ENCODE measurements at places on chromosomes 12 and 14.

GRCh38 chr14:24136684-24137528, 912 bp downstream of the PSME1 start:
- peak; percentile 40 for DNase-seq

DNA sequence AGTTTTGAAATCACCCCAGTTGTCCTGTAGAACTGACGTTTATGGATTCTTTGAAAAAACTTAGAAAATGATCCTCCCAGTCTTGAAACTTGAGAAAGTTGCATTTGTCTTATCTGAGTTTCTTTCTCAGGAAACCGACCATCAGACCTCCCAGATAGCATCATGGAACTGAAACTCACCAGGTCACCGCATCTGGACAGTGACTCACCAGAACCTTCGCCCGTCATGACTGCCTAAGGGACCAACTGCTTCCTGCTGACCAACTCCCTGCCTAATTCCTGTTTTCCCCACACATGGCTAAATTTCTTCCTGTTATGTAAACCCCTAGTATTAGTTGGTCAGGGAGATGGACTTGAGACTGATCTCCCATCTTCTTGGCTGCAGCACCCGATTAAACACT, 175.7 kb downstream of the RIMBP2 start:
- no peak for DNase-seq

- DNase-seq = no peak
Observed at GRCh38 chr12:116019415-116019814, 258.1 kb downstream of the MED13L start.

GRCh38 chr12:58148405-58148804, 207.0 kb downstream of the ATP23 start:
- peak; percentile 54 for DNase-seq

- no peak for DNase-seq
Observed at GRCh38 chr12:22974865-22975264, 349.9 kb downstream of the ETNK1 start.

- DNase-seq = no peak
Observed at GRCh38 chr14:61372379-61372778, 51.0 kb downstream of the PRKCH start.

DNA sequence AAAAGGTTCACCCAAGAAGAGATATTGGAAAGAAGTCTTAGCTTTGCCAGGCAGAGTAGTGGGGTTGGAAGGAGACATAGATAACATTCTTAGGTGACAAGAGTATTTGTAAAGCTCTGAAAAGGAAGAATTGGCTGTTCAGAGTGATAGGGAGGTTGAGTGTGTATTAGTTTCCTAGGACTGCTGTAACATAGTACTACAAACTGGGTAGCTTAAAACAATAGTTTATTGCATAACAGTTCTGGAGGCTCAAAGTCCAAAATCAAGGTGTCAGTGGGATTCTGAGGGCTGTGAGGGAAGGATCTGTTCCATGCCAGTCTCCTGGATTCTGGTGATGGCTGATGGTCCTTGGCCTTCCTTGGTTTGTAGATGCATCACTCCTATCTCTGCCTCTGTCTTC, 156.8 kb downstream of the SLC5A8 start:
- no peak for DNase-seq

- DNase-seq = peak; percentile 32
Observed at GRCh38 chr12:53495903-53496751, 3.1 kb downstream of the MAP3K12 start.

DNA sequence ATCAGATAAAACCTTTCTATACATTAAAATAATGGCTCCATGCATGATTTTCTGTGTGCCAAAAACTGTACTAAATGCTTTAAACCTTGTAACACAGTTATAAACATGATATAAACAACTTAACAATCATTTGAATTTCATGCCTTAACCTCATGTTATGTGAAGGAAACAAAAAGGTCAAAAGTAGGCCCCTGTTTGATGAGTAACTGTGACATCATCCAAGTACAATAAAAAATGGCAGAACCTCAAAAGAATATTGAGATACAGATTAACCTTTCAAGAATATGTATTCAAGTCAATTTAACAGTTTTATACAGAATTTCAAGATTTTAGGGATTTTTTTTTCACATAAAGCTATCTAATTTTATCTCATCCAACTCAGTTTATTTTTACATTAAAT, 310.7 kb upstream of the DCN start:
- DNase-seq = no peak

DNA sequence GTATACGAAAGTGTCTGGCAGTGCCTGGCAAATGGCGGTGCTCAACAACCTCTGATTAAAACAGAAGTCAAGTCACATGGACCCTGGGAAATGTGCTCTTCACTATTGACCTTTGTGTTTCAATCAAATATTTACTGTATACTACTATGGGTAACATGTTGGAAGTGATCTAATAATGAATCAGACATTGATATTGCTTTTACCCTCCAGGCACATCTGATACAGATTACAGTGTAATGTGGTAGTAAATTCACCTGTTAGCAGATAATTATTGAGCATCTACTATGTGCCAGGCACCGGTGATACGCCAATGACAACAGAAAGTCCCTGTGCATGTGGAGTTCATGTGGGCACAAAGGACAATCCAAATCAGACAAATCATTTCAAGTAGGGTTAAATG, 63.1 kb downstream of the STON2 start:
- no peak for DNase-seq

- DNase-seq = no peak
Observed at GRCh38 chr14:54356172-54356571, 40.6 kb upstream of the CDKN3 start.

DNA sequence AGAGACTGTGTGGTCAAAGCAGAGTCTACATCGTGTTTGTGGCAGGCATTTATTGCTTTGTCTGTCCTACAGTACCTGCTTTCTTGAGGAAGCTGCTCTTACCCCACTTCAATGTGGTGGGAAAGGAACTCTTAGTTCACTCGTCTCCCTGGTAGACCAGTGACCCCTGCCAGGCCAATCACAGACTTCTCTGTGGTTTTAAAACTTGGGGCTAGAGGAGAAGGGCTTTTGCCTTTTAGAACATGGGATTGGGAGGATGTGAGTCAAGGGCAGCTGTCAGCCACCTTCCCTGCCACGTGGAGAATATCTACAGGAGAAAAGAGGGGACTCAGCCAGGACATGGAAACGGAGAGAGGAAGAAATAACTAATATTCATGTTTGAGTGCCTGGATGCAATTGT, 36.8 kb upstream of the TMED10 start:
- no peak for DNase-seq

DNA sequence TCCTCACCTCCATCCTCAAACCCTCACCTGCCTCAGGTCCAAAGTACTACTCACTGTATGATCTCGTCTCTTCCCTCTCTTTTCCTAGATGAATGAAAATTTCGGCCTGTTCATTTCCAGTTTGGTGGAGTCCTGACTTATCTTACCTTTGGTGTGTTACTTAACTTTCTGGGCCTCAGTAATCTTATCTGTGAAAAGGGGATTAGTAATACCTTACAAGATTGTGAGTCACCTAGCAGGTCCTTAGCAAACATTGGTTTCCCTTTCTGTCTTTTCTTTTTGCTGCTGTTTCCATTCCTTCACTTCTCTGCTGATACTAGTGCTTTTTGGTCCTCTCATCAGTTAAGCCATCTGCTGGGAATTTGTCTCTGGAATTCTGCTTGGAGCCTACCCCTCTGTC, 52.8 kb downstream of the AKAP6 start:
- DNase-seq = no peak

DNA sequence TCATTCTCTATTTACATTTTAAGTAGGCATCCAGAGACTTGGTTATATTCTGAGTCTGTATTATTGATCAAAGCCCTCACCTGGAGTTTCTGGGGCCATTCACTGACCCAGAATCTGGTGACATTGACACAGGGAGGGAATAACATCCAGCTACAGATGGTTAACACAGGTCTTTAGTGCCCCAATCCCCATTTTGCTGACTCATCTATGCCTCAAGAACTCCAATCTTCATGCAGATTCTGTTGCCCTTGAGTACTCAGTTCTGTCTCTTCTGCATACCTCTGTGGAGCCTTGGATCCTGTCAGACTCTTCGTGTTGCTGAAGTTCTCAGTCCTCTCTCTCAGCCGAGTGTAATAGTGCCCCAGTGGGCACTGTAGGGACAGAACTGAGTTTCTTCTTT, 208.9 kb downstream of the RGS6 start:
- no peak for DNase-seq

DNA sequence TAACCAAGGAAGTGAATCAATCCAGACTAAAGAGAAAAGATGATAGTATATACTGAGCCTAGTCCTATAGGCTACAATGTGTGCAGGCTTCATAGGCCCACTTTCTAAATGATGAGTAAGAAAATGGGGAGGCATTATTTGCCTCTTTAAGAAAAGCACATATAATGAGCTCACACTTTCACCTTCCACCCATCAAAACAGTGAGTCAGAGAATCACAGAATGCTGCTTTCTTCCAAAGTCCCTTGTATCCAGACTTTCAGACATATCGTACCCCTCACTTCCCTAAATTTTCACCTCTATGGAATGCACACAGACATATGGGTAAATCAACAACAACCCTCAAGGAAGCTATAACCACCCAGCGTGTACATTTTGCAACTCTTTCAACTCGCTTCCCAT, 286.4 kb upstream of the PRKD1 start:
- no peak for DNase-seq

DNA sequence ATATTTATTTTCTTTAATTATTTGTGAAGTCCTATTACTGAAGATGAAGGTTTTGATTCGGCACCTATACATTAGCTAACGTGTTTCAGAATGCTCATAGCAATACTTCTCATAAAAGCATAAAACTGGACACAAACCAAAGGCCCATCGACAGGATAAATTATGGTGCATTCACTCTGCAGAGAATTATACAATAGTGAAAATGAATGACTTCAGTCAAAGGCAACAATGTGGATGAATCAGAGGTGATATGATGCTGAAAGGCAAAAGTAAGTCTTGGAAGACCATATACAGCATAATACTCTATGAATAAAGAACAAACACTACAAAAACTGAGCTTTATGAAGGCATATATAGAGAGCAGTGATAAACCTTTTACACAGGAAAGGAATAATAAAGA, 156.6 kb upstream of the EGLN3 start:
- no peak for DNase-seq

- DNase-seq = no peak
Observed at GRCh38 chr12:107679336-107679735, 6.3 kb upstream of the PWP1 start.

- DNase-seq = no peak
Observed at GRCh38 chr12:117093918-117094630, 5.1 kb downstream of the TESC start.

DNA sequence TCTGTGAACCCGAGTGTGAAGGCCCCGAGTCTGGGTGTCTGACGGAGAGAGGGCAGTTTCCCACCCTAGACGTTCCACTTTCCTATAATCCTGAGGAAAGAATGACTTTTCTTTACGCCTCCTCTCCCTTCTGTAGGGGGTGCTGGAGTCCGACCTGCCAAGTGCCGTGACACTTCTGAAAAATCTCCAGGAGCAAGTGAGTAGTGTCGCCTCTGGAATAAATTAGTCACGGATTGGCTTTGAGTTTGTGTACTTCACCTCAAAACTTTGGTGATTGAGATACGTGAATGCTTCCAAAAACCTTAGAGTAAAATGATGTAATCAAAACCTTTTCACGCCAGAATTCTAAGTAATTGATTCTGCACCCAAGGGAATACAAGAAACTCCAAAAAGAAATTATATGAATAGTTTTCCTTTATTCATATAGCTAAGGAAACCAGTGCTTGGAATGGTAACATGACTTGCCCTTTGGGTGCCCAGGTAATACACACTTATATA, 452 bp downstream of the NGDN start:
- DNase-seq = no peak

- no peak for DNase-seq
Observed at GRCh38 chr12:106204312-106204711, 43.5 kb downstream of the CKAP4 start.

GRCh38 chr12:40038619-40039018, 67.3 kb downstream of the SLC2A13 start:
- no peak for DNase-seq

GRCh38 chr12:28060871-28061270, 88.3 kb upstream of the PTHLH start:
- DNase-seq = no peak

DNA sequence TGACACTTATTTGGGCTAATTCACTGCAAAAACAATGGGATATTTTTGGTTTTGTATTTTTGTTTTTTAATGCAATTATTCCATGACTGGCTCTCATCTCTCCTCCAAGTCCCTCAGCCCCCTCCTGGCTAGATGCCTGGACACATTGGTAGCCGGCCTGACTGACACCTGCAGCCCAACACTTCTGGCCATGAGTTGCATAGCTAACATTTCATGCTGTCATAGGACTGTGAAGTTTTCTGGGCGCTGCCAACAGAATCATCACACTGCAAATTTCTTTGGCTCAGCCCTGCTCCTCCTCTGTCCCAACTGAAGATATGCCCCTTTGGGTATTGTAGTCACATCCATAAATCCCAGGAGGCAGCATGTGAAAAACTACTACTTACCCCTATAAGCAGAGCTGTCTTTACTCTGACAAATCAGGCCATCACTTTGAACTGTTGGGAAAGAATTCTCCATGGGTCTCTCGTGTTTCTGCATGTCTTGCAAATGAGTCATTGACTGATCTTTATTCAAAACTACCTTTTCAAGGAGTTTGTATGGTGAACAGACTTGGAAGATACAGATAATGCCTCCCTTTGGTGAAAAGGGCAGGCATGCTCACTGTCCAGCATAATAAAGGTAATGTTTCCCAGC, 126.7 kb upstream of the LGR5 start:
- no peak for DNase-seq

GRCh38 chr14:36013483-36013882, 163.0 kb downstream of the PTCSC3 start:
- DNase-seq = no peak

GRCh38 chr12:49105504-49106084, 5.1 kb downstream of the LMBR1L start:
- DNase-seq = no peak

GRCh38 chr12:87406926-87407325, 622.3 kb downstream of the C12orf50 start:
- DNase-seq = no peak

- DNase-seq = no peak
Observed at GRCh38 chr12:104317538-104318210, 14.1 kb downstream of the EID3 start.

- no peak for DNase-seq
Observed at GRCh38 chr14:55436931-55437330, 3.5 kb downstream of the TBPL2 start.

DNA sequence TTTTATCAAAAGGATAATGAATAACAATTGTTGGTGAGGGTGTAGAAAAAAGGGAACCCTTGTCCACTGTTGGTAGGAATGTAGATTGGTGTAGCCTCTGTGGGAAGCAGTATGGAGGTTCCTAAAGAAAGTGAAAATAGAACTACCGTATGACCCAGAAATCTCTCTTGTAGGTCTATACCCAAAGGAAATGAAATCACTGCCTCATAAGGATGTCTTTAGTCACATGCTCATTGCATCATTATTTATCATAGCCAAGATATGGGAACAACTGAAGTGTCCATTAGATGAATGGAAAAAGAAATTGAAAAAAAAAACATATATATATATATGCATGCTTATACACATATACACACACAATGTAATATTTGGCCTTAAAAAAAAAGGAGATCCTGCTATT, 158.8 kb upstream of the NPAS3 start:
- DNase-seq = no peak
